ENCODE measurements at places on chromosomes 4 and X.

DNA sequence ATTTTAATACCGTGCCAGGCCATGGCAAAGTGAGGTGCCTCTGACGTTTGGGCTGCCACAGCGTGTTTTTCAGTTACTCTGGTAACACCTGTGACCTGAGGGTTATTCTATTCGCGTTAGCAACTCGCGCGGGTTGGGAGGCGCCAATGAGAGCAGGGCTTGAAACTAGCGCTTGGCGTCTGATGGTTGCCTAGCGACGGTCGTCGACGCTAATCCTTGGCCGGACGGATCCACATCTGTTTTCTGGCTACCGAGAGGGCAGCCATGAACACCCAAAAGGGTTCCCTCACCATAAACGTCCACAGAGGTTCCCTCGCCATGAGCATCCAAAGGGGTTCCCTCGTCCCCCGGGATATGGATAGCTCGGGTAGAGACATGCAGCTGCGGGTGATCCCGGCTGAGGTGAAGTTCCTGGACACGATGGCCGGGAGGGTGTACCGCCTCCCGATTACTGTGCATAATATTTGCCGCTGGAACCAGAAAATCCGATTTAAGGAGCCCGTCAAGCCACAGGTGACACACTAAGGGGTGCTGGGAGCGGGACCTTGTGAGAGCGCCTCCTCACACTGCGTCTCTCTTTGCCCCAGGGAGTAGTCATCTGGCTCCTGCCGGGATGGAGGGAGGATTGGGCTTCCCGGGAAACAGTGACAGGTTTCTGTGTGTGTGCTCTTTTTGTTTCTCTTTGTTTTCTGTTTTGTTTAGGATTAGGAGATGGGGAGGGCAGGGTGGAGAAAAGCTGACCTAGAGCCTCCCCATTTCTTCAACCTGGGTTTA is at the start of gene CFAP47:
TSS of gene CFAP47 (plus strand) at position 199 of the 774 bp plus-strand sequence. CDS start at position 265, 66 bp downstream.
- no peak for DNase-seq

DNA sequence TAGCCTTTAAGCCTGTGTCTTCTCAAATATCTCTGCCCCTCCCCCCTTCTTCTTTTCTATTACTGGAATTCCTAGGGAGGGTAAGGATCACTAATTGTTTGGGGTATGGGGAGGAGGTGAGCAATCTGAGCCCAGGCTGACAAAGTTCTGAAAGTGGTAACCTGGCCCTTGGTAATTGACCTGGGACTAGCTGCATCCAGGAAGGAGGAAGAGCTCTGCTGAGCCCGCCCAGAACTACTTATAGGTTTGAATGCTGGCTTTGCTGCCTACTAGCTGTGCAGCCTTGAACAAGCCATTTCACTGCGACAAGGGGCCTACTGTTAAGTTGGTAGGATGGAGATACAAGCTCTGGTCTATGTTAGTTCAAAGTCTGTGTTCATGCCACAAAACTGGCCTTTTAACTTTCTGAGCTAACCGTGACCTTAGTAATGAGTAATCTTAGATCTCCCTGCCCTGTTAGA is 37.8 kb downstream of the DGKK start:
- DNase-seq = no peak

GRCh38 chr4:175823015-175823742 is 11.1 kb upstream of the GPM6A start:
- no peak for DNase-seq

DNA sequence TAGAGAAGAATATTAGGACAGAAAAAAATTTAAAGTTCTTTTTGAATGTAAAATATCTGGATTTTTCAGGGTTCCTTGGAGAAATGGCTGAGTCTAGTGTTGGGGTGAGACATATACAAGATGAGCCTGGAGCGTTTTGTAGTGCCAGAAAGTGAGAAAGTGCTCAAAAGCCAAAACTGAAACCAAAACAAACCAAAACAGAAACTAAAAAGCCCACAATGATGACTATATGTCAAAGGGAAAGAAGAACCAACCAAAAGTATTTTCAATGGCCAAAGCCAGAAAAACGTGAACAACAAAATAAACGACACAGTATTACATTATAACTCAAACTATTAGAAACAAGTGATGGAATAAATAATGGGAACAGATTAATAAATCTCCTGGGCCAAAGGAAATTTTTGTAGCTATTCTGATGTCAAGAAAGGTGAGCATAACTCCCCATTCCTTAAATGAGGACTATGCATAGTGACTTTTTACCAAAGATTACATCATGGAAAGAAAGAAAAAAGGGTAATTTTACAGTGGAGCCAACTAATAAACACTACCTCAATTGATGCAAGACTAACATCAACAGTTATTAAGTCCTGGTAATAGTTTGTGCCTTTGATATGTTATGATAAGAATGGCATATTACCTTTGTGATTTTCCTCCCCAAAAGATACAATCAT is 1137.6 kb downstream of the C4orf33 start:
- no peak for DNase-seq

- no peak for DNase-seq
These were observed 15.2 kb upstream of the CXCL6 start for GRCh38 chr4:73821325-73821724.

GRCh38 chr4:105145156-105145902 is 1.3 kb upstream of the TET2 start:
- no peak for DNase-seq

DNA sequence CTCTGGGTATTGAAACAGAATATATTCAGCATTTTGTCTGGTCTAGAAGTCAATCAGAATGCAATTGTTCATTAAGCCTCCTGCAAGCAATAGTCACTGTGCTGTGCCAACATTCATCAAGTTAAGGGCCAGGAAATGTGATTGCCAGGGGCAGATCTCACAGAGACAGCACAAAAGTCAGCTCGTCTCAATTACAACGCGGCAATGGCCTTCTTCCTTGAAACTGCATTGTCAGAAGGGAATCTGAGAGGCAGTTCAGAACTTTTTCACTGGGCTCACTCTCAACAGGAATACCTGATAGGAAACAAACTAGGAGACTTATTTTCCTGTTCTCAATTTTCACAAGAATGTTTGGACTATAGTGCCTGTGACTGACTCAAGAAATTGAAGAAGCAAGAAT is 131.1 kb upstream of the NR3C2 start:
- no peak for DNase-seq

DNA sequence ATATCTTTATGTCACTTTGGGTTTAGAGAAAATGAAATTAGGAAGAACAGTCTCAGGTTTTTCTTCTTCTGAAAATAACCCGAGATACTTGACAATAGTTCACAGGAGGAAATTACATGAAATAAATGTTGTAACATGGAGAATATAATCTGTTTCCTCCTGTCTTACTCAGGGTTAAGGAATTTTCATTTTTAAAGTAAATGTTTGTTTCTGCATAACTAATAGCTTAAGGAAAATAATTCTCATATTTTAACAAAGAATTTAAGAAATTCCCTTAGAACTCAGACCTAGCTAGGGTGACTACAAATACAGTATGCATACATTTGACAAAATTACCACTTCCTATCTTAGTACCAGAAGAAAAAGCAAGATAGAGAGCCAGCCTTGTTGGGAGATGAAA is 17.2 kb upstream of the SPRY1 start:
- DNase-seq = no peak
